NCI-H2081 treated with DMSO at 0.1 percent for 48 hours (cell line): ENCODE measurements at places on chromosomes 5 and 9.
A peak's percentile ranks its signal among the peaks of the same experiment; 100 is the strongest.

- no peak for DNase-seq
Measured at GRCh38 chr5:86500947-86501346, 116.8 kb upstream of the COX7C start.

- no peak for DNase-seq
Measured at GRCh38 chr5:1553539-1554409, 30.0 kb upstream of the LPCAT1 start.

DNA sequence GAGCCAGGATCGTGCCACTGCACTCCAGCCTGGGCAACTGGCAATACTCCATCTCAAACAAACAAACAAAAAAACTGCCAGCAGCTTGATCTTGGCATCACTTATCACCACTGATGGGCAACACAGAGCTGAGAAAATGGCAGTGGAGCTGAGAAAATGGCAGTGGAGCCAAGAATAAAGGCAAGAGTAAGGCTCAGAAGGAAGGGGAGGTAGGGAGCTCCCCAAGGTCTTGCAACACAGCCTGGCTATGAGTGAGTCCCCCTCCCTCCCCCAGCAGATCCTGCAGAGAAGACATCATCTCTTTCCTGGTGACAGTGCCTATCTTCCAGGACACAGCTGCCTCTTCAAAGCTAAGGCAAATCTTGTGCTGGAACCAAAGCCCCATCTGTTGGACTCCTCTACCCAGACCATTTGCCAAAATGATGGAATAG lies 70.3 kb downstream of the UGCG start:
- DNase-seq, result no peak

DNA sequence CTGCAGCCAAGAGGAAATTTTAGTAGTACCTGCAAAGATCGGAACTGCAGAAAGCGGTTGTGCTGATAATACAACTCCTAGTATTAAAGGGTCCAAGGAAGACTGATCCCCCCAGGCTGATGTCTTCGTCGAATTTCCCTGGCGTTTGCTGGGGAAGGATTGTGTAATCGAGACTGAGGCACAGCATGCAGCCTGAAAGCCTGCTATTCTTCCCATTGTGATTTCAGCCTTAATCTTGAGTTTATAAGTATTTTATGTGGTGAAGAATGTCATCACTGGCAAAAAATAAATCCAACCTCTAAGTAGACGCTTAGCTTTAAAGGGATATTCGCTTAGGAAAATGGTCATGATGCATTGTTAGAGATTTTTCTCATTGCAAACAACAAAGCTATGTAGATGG lies 21.3 kb upstream of the LMX1B start:
- DNase-seq, result no peak

- no peak for DNase-seq
Measured at GRCh38 chr9:73202980-73203379, 51.3 kb downstream of the ANXA1 start.

GRCh38 chr9:137715321-137715720 lies 96.5 kb downstream of the EHMT1 start:
- DNase-seq, result no peak

DNA sequence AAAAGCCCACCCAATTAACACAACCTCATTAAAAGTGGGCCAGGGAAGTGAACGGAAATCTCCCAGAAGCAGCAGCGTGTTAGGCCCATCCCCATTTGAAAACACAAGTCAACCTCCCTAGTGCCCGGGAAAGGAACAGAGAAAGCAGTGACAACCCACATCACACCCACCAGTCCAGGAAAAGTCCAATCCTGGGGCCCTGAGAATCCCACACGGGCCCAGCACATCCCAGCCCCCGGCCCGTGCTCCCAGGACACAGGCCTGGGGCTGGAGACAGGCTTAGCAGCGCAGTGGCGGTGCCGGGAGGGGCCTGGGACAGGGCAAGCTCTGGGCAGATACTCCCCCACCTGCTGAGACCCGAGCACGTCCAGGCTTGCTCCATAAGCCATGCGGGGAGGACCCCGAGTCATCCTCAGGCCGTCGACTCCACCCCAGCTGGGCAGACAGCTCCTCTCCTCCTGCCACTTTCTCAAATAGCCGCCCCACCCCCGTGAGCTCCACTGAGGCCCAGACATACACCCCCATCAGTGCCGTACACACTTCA lies 101.0 kb downstream of the KCNT1 start:
- no peak for DNase-seq

DNA sequence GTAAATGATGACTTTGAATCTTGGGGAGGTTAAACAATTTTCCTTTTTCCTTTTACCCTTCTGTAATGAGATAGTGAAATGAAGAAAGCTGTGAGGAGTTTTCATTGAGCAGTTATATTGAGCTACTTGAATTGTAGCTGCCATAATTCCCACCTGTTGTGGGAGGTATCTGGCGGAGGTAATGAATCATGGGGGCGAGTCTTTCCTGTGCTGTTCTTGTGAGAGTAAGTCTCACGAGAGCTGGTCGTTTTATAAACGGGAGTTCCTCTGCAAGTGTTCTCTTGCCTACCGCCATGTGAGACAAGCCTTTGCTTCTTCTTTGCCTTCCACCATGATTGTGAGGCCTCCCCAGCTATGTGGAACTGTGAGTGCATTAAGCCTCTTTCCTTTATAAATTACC lies 258.4 kb downstream of the FER start:
- DNase-seq, result no peak

GRCh38 chr9:127291246-127291778 lies 26.7 kb downstream of the GARNL3 start:
- no peak for DNase-seq

DNA sequence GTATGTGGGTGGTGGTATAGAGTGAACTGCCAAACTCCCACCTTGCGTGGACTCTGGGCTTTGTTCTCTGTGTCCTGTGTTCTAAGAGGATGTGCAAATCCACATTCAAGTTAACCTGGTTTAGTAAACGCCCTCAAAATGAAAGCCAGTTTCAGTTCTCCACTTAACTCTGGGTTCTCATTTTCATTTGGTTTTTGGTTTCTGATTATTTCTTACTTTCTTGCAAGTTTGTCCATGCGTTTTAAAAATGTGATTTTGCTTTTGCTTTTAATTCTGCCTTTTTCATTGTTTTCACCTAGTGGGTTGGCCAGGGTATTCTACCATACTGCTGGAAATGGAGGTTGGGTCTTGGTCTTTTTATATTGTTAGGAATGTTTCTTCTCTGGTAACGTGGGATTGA lies 38.2 kb downstream of the GALNT10 start:
- DNase-seq, result no peak

GRCh38 chr5:148986636-148987035 lies 76.2 kb downstream of the SH3TC2 start:
- no peak for DNase-seq

- no peak for DNase-seq
Measured at GRCh38 chr9:28832168-28832770, 1259.0 kb upstream of the C9orf72 start.

- DNase-seq, result no peak
Measured at GRCh38 chr9:2642068-2642467, 20.5 kb downstream of the VLDLR start.

DNA sequence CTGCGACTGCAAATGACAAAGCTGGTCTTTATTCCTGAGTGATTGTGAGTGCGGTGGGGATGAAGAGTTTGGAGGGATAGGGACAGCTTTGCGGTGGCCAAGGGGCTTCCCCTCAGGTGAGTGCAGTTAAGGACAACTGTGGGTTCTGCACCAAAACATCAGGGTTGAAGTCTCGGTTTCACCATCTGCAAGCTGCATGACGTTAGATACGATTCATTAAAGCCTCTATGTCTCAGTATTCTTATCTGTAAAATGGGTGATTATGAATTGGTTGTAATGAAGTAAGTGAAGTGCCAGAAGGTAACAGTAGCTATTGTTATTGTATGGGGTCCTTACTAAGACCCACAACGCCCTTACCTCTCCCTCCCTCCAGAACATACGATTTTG lies 226.8 kb upstream of the DAPK1 start:
- no peak for DNase-seq

DNA sequence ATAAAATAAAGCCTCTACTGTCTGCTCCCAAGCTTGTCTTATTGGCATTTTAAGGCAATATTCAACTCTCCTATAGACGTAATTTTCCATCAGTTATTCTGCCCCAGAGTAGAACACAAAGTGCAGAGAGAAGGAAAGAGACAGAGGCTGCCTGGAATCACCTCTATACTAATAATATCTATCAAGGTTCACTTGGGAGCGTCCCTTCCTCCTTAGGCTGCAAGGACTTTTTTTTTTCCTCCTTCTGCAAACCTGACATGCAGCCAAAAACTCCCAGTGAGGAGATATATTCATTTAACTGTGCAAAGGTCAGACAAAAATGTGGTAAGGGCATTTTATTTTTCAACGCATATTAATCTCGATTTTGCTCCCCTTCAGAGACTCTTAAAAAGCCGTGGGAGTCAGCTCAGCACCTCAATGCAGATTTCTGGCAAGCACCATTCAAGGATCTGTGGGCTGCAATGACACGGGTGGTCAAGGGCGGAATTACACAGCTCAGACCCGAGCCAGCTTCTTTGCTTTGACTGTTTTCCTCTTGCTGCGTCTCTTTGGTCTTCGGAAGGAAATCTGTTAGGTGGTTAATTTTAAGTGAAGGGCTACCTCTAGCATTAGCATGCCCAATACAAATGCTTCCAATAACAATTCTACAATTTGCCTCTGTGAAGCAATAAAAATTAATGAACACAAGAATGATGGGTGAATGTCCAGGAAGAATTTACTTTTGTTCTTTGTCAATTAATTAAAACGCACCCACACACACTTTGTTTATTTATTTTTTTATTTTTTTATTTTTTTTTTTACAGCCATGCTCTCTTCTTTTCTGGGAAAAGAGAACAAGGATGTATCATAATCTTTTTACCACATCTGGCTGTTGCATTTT lies 587.7 kb upstream of the GRAMD2B start:
- no peak for DNase-seq

GRCh38 chr9:92530893-92531292 lies 4.9 kb downstream of the ECM2 start:
- no peak for DNase-seq

- no peak for DNase-seq
Measured at GRCh38 chr9:87703636-87704276, 22.2 kb upstream of the CTSL start.

- DNase-seq, result no peak
Measured at GRCh38 chr5:126628102-126628501, 27.4 kb downstream of the PHAX start.

GRCh38 chr5:136129445-136129844 lies 3.2 kb upstream of the SMAD5 start:
- DNase-seq, result no peak

DNA sequence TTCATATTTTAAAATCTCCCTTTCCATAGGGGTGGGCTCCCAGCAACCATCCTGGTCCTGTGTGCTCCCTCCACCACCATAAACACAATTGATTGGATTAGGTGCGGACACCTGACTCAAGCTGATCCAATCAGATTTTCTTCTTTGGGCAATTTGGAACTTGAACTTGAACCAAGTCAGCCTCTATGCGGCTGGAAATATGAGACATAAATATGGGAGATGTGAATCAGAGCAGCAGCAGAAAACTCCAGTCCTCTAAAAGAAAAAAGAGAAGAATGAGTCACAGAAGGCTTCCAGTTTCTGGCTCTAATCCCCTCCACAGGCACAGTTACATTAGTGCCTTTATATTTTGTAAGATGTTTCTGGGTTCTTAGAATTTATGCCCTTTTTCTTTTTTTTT lies 306.6 kb downstream of the MLLT3 start:
- no peak for DNase-seq

DNA sequence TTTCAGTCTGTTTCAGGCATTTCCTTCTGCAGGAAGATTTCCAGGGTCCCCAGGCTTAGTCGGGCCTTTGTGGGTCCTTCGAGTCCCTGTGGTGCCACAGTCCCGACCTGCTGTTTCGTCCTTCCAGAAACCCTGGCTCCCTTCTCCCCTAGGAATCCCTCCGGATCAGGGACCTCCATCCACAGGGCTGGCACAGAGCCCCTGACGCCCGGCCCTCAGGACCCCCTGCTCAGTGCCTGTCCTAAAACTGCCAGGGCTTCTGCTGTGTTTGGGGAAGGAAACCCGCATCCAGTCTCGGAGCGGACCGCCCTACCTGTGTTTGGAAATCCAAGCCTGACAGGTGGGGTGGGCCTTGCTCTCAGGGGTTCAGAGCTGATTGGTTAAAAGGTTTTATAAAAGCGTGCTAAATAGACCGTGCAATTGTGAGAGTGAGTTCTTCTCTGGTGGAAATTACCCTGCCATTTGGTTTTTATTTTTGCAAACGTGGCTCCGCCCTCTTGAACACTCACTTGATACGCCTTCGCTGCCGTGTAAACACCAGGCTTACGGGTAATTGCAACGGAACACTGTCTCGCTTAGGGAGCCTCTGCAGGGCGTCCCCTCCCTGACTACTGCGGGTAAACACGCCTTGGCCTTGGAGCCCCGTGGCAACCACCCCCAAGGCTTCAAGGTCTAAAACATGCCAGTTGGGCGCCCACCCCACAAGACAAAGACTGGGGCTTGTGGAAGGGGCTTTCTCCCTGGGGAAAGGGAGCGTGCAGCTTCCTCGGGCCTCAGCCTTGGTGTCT lies 121.2 kb downstream of the PHF2 start:
- DNase-seq, result peak; percentile 91

GRCh38 chr5:177510567-177511053 lies 984 bp upstream of the DOK3 start:
- no peak for DNase-seq

DNA sequence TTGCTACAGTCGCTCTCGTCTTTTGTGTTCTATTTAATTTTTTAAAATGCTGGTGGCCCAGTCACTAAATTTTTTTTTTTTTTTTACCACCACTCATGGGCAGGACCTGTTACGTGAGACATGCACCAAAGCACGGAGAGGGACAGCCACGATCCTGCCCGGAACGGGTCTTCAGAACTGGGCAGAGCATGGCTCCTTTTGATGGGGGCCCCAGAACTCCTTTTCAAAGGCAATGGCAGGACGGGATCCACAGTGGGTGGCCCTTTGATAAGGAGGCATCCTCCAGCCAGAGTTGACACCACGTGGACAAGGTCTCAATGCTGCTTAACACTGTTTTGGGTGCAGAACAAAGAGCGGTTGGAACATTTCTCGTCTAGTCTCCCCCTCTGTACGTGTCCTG lies 50.0 kb downstream of the TENT4A start:
- DNase-seq, result no peak

DNA sequence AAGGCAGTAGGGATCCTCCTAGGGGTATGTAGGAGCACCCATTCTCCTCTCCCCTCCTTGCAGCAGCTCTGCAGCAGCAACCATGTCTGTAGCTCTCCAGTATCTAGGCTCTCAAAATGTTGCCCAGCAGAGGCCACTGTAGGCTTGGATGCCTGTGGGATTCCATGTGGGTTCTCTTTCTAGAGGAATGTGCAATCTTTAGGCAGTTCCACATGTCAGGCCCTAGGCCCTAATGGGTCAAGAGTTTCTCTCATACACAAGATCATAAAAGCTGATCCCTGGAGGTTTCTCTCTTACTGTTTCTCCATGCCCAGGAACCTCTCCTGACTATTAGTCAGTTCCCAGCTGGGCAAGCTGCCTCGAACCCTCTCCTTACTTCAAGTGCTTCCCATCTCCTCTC lies 215.8 kb downstream of the FRMD3 start:
- no peak for DNase-seq

- no peak for DNase-seq
Measured at GRCh38 chr9:115517335-115518075, 399.5 kb upstream of the TNC start.

- DNase-seq, result no peak
Measured at GRCh38 chr5:165286692-165287091, 1781.3 kb downstream of the MAT2B start.
